ENCODE measurements at places on chromosomes 6 and 20.

GRCh38 chr20:63308218-63308911 is 15.4 kb downstream of the COL20A1 start:
- DNase-seq, result no peak

DNA sequence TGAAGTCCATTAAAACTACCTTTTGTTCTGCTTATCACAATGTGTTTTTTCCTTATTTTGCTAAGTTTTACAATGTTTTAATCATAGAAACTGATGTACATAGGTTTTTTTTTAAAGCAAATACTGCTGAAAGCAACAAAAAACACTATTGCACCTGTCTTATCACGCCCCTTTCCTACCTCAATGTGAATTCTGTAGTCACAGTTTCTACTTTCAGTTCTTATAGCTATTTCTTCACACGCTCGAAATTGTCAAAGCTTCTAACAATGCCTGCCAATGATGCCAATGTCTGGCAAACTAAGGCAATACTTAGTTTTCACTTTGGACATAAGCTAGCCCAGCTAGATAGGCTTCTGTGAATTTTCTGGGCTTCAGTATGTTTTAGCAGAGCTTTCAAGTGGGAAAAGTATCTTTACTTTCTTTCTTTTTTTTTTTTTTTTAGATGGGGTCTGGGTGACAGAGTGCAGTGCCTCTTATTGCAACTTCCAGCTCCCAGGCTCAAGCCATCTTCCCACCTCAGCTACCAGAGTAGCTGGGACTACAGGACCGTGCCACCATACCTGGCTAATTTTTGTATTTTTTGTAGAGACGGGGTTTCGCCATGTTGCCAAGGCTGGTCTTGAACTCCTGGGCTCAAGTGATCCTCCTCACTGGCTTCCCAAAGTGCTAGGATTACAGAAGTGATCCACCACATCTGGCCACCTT is 85.5 kb upstream of the HTR1B start:
- no peak for DNase-seq

DNA sequence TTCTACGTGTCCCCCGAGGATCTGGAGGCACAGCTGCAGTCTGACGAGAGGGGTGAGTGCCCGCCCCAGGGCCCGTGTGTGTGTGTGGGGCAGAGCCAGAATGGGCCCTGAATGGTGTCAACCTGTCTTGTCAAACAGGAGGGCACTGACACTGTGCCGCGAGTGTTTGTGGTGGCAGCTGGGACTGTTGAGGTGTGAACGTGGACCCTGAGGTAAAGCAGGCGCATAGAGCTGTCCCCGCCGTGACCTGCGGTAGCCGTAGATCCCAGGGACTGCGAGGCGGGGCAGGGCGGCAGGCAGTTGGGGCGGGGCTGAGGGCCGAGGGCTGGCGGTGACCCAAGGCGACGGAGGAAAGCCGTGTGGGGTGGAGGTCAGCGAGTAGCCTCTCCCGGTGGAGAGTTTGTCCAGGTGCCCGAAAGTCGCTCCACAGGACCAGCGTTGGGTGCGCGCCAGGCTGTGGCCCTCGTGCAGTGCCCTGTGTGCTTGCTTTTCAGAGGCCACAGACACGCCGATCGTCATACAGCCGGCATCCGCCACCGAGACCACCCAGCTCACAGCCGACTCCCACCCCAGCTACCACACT is 25.2 kb downstream of the UCKL1 start:
- DNase-seq, result no peak

DNA sequence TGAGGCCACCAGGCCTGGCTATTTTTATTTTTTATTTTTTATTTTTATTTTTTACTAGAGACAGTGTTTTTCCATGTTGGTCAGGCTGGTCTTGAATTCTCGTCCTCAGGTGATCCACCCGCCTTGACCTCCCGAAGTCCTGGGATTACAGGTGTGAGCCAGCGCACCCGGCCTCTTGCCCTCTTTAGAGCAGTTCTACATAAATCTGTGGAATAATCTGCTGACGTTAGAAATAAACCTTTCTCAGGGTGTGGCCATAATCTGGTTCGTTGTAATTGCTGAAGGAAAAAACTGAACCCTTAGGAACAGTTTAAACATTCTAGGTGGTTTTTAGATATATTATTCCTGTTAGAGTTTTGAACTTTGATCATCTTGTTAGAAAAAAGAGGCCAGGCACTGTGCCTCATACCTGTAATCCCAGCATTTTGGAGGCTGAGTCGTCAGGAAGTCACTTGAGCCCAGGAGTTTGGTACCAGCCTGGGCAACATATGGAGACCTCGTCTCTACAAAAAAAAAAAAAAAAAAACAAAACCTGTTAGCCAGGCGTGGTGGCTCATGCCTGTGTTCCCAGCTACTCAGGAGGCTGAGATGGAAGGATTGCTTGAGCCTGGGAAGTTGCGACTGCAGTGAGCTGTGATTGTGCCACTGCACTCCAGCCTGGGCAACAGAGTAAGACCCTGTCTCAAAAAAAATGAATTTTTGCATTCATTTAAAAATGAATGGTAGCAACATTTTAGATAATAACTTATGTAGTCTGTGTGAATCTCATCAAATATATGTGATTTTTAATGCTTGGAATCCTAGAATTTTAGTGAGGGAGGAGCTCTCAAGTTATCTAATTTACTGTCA is 24.2 kb downstream of the ASXL1 start:
- no peak for DNase-seq

DNA sequence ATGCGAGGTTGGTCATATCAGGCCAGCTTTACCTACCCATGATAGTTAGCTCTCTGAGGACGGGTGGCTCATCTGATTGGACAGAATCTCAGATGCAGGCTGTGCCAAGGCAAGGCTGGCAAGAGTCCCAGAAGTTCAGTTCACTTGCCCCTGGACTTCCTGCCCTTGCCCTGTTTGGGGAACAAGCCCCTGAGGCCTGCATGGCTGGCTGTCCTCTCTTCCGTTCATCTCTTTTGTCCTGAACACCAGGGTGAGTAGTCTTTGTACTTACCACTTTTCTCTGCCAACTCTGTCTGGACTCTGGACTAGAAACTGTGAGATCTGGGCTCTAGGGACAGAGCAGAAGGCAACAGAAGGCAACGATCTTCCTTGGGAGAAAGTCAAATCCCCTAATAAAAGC is 769.9 kb downstream of the QKI start:
- no peak for DNase-seq

DNA sequence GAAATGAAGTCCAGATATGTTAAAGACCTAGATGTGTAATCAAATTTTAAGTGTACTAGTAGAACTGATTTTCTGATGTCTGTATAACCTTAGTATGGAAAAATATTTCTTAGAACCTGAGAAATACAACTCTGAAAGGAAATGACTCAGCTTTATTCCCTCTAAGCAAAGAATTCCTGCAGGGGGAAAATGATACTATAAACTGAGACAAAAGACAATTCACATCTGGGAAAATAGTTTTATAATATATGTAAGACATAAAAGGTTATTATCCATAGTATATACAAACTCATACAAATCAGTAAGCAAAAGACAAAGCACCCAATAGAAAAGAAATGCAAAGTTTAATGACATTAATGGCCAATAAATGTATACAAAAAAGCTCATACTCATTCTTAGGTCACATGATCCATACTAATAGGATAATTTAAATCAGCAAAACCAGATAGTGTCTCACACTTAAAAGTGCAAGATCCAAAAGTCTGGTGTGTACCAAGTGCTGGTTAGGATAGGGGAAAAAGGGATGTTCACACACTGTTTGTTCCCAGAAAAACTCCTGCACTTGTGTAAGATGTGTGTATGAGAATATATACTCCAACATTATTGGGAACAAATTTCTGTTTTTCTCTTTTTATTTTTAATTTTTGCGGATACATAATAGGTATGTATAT is 22.6 kb downstream of the RNF217 start:
- no peak for DNase-seq

- no peak for DNase-seq
These were observed 134.9 kb upstream of the STMND1 start for GRCh38 chr6:16966791-16967469.

DNA sequence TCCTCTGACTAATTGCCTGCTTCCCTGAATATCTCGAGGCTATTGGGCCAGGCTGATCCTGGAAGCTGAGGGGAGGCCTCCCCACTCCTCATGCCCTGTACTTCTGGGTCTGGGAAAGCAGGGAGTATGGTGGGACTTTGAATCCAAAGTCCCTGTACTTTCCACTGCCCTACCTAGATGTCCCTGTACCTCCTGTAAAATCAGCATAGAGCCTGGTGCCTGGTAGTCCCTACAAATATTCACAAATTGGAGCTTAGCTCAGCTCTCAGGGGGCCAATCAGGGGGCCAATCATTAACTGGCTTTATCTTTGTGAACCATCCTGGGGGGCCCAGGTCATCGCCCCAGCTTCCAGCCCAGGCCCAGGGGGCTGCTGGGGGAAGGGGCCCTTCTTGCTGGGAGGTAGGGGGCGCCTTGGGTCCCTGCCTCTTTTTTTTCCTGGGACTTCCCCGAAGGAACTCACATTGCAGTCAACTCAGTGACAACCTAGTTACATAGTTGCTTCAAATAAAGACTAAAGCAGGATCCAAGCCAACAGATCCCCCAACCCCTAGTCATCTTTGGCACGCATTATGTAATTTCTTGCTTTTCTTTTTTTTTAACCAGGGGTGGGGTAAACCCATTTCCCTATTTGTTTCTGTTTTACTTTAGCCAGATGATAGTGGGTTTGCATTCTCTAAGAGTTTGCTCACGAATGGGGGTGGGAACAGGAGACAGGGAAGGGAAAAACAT is 6.9 kb upstream of the VEGFA start:
- no peak for DNase-seq

DNA sequence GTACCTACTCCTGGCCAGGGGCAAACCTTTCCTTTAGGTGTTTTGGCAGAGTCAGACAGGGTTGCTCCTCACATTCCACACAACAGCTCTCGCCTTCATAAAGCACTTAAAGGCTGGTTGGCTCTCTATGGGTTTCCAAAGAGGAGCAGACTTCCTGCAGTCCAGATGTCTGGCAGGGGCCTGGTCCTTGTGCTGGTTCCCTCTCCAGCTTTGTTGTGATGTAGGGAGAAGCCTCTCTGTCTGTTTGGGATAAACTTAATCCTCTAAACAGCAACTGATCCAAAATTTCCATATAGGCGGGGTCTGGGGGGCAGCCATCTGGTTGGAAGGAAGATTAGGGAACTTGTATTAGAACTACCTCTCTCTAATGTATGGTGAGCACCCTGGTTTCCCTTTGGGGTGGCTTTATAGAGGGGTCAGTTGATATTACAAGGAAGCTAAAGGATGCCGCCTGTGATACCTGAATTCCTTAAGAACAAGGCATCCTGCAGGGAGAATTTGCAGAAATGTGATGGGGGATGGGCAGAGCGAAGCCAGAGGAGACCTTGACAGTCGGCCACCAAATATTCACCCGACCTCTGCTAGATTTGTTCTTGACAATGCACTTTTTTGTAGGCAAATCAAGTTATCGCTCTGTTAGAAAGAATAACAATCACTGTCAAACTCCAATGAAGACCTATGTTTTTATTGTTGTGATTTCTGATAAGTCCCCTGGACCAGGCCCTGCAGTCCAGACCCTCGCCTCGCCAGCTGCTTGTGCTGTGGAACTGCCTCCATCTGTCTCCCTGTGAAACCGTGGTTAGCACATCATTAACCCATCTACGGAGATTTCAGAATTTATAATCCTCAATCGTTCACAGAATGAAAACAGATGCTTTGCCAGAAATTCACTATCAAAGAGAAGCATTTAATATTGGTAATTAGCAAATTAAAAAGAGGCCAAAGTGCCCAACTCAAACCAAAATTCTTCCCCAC is 94.0 kb upstream of the RALGAPA2 start:
- DNase-seq, result no peak

- DNase-seq, result no peak
These were observed 302.7 kb downstream of the QKI start for GRCh38 chr6:163717106-163717764.

- no peak for DNase-seq
These were observed 20.0 kb upstream of the TMEM14A start for GRCh38 chr6:52650941-52651340.

- DNase-seq, result no peak
These were observed 48.0 kb upstream of the PTPN1 start for GRCh38 chr20:50462093-50462690.

- DNase-seq, result no peak
These were observed 97.5 kb upstream of the RPS6KA2 start for GRCh38 chr6:166724576-166724975.

DNA sequence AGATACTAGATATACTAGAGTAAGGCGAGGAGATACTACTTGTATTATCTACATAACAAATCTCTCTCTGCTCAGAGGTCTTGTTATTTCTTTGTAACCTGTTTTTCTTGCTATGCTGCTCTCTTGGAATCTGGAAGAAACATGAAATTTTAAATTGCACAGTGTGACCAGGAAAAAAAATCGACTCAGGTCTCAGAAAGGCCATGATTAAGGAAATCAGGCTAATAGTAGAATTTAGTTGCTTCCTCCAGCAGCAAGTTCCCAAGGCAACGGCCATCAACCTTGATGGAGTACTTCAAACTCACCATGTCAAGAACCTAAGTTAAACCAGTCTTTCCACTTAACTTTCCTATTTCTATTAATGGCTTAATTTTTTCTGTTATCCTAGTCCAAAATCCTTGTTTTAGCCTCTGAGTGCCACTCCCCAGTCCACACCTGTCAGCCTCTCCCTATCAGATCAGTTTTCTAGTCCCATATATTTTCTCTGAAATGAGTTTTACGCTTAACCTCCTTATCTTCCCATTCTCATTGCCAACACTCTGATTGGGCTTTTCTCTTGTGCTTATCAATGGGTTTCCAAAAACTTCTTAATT is 87.7 kb upstream of the BEND3 start:
- DNase-seq, result no peak

DNA sequence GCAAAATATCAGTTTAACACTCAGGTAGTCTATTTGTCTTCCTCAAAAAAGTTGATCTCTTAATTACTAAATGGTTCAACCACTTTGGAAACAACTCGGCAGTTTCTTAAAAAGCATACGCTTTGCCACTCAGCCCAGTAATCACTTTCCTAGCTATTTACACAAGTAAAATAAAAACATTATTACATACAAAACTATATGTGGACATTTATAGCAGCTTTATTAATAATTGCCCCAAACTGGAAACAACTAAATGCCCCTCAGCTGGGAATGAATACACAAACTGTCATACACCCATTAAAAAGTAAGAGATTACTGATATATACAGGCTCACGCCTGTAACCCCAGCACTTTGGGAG is 7.4 kb downstream of the EEF1A1 start:
- DNase-seq, result no peak

GRCh38 chr20:45173522-45173921 is 1.2 kb upstream of the PI3 start:
- DNase-seq, result no peak

DNA sequence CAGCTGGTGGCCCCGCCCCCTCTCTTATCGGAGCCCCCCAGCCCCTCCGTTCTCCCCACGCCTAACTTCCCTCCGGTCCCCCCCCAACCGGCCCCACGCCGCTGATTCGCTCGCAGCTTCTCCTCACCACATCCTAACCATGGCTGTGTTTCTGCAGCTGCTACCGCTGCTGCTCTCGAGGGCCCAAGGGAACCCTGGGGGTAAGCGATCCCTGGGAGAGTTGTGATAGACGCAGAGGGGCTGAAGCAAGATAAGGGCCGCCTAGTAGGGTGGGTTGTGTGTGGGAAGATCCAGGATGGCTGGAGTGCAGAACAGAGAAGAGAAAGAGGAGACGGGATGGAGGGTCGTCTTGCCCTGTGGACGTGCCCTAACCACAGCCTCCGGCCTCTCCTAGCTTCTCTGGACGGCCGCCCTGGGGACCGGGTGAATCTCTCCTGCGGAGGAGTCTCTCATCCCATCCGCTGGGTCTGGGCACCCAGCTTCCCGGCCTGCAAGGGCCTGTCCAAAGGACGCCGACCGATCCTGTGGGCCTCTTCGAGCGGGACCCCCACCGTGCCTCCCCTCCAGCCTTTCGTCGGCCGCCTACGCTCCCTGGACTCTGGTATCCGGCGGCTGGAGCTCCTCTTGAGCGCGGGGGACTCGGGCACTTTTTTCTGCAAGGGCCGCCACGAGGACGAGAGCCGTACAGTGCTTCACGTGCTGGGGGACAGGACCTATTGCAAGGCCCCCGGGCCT is at the start of gene MPIG6B:
Gene MPIG6B (plus strand): TSS at position 129 of the 735 bp plus-strand sequence. CDS start 11 bp downstream, at position 140.
- DNase-seq, result no peak

Measured in nephron progenitor cell (in vitro differentiated cells).